ENCODE measurements at places on chromosomes 16 and 17.

- no peak for DNase-seq
Observed at GRCh38 chr16:12796498-12796897, 7.2 kb downstream of the CPPED1 start.

GRCh38 chr17:71260366-71260940 lies 860.4 kb upstream of the SOX9 start:
- no peak for DNase-seq

DNA sequence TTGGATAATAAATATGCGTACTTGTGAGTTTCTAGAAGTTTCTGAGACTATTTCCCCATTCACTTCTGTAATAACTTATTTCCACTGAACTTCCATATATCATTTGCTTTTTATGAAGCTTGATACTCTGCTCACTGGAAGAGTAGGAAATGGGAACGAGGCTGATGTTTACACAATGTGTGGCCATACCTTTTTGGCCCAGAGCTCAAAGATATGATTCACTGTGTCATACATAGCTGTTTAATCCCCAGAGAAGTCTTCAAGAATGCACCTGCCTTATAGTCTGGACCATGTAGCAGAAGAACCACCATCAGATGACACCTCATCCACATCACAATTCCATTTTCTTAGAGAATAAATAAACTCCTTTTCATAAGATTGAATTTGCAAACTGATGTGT lies 40.3 kb upstream of the TEKT3 start:
- no peak for DNase-seq

- no peak for DNase-seq
Observed at GRCh38 chr16:89364606-89365005, 125.8 kb downstream of the ANKRD11 start.

- DNase-seq: no peak
Observed at GRCh38 chr17:17947966-17948365, 24.2 kb downstream of the TOM1L2 start.

DNA sequence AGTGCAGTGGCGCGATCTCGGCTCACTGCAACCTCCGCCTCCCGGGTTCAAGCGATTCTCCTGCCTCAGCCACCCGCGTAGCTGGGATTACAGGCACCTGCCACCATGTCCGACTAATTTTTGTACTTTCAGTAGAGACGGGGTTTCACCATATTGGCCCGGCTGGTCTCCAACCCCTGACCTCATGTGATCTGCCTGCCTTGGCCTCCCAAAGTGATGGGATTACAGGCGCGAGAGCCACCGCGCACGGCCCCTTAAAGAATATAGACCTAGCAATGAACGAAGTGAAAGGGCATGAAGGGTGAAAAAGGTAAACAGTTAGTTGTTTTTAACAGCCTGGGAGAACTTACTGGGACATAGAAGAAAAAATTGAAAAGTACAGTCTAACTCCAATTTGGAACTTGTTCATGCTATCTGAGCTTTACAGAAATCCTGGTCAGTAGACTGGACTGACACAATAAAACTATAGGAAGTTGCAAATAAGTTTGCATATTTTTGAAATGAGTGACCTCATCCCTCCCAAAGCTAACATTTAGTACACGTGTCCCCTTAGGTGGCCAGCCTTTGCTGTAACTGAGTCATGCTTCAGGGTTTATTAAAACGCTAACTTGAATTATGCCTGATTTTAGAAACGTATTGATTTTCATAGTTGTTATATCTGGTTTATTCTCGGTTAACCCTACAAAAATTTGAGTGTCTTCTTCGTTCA lies 1.8 kb downstream of the COG1 start:
- no peak for DNase-seq

DNA sequence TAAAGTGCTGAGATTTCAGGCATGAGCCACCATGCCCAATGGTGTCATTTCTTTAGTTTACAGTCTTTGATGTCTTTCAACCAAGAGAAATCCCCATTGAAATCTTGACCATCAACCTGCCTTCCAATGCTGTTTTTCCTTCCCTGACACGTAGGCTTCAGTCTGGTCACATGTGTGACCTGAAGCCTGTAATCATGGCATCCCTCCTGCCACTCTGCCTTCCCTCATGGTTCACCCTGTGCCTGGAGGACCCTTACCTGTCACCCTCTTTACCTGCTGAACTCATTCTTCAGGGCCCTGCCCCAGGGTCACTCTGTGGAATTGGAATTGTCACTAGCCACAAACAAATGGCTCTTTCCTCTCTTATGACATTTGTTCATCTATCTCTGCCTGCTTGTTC lies 18.1 kb upstream of the ARHGAP23 start:
- DNase-seq: no peak

DNA sequence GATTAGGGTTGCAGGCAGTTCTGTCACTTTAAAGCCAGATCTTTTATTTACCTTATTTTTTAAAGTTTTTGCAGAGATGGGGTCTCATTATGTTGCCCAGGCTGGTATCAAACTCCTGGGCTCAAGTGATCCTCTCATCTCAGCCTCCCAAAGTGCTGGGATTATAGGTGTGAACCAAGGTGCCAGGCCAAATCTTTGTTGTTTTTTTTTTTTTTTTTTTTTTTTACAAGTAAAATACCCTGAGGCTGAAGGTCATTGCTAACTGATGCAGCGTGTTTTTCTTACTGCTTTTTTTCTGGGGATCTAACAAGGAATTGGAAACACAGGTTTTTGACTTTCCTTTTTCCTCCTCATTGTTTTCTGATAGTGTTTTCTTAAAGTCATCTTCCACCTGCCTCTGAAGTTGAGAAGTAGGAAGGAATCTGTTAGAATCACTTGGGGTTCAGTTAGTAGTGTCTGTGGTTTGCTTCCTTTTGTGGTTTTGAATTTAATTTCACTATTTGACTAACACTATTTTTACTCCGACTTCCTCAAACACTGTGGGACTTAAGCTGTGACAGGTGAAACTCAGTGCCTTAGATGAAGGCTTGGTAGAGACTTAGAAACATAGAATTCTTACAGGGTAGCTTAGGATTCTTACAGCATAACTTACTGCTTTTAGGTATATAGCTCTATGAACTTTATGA lies 22.2 kb downstream of the CLTC start:
- no peak for DNase-seq

DNA sequence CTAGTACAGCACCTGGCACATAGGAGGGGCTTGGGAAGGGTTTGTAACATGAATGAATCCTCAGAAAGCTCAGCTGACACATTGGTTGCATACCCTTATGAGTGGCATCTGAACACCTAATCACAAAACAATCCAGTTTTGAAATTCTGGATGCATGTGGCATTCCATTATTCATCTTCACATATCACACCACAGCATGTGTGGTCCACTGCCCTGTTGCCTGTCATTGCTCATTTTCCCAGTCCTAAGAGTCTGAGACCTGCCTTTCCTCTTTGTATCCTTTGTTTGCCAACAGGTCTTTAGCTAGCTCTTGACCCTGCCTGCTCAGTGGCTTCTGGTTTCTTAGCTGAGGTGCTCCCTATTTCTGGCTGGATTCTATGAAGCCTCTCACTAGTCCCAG lies 170.8 kb upstream of the ASIC2 start:
- DNase-seq: no peak

GRCh38 chr17:10744501-10745000 lies 14.7 kb upstream of the TMEM220 start:
- no peak for DNase-seq

- DNase-seq: no peak
Observed at GRCh38 chr16:67783353-67783725, 23.0 kb downstream of the RANBP10 start.

DNA sequence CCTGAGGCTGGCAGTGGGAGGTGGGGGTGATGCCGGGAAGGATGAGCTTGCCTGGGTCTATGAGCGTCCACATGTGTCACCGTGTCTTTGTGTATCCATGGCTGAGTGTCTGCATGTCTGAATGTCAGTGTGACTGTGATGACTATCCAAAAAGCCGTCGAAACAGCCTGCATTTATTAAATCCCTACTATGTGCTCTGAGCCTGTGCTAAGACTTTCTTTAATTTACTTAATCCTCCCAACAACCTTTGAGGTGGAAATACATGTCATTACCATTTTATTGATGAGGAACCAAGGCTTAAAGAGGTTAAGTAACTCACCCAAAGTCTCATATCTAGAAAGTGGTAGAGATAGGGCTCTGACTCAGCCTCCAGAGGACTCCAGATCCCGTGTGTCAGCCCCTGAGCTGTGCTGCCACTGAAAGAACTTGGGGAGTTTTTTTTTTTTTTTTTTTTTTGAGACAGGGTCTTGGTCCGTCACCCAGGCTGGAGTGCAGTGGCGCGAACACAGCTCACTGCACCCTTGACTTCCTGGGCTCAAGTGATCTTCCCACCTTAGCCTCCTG lies 20.0 kb downstream of the ARHGAP23 start:
- no peak for DNase-seq

GRCh38 chr17:76199469-76199868 lies 40.8 kb downstream of the RNF157 start:
- no peak for DNase-seq

DNA sequence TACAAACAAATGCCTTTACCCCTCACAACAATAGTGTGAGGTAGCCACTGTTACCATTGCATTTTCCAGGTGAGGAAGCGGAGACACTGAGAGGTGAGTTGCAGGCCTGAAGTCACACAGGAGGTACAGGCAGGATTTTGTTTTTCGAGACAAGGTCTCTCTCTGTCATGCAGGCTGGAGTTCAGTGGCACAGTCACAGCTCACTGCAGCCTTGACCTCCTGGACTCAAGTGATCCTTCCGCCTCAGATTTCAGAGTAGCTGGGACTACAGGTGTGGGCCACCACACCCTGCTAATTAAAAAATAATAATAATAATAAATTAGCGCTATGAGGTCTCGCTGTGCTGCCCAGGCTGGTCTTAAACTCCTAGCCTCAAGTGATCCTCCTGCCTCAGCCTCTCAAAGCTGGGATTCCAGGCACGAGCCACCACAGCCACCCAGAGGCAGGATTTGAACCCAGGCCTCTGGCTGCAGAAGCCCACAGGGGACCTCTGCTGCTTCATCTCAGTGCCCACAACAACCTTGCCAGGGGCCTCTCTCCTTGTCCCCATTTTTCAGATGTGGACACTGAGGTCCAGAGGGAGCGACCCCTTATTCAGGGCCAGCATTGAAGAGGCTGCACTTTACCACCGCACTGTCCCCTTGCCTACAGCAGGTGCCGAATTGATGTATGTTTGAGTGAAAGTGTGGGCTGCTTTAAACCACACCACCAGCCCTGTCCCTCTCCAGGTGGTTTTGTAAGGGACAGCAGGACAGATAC lies 16.0 kb upstream of the CIBAR2 start:
- DNase-seq: no peak

- DNase-seq: no peak
Observed at GRCh38 chr16:1116693-1117077, 20.6 kb upstream of the C1QTNF8 start.

DNA sequence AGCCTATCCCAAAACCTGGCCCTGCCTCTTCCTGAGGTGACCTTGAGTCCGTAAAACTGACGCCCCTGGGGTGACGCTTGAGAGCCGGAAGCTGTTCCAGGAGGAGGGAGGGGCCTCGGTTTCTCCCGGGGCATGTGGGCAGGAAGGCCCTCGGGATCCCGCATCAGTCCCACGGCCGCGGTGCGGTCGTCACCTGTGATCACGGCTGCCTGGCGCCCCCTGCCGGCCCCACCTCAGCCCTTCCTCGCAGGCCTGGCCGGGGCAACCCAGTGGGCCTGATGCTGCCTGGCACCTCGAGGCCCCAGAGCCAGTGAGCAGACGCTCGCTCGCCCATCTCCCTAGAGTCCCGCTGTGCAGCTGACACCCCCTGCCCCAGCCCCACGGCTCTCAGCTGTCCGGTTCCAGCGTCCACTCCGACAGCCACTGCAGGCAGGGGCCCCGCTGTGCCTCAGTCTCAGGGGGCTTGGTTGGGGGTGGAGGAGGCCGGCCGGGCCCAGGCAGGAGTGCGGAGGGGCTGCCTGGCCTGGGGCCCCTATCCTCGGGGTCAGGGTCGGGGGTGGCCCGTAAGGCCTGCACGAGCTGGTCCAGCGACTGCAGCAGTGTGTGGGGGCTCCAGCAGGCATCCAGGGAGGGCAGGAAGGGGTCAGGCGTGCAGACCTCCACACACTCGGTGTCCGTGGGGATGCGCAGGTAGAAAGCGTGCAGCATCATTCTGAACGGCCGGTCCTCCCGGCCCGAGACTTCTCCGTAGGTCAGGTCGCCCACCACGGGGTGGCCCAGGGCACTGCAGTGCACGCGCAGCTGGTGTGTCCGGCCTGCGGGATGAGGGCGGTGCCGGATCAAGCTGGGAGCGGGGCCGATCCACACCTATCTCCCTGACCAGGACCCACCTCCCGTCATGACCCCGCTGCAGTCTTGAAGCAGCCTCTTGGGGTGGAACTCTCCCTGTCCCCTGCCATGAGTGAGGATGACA lies 2.3 kb downstream of the RPUSD1 start:
- DNase-seq: peak; percentile 31

- no peak for DNase-seq
Observed at GRCh38 chr16:73053364-73054124, 5.6 kb upstream of the ZFHX3 start.

DNA sequence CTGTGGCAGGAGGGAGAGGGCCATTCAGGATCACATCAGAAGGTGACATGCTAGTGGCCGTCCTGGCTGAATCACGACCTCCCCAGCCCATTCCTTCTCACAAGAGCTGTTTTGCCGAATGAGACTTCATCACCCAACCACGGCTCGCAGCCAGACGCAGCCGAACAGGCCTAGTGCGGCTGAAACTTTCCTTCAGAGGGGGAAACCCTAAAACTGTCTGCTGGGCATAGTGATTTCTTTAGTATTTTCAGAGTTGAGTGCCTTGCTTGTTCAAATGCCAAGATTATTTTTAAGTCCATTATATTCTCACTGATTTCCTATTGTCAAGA lies 343.7 kb downstream of the CPPED1 start:
- DNase-seq: no peak

DNA sequence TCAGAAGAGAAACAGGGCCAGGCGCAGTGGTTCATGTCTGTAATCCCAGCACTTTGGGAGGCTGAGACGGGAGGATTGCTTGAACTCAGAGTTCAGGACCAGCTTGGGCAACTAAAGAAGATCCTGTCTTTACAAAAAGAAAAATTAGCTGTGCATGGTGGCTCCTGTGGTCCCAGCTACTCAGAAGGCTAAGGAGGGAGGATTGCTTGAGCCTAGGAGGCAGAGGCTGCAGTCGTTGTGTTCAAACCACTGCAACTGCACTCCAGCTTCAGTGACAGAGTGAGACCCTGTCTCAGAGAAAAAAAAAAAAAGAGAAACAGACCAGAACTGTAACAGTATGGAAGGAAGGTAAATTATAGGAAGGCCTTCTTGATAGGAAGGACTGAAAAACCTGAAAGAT lies 10.3 kb downstream of the ARL4D start:
- DNase-seq: no peak

DNA sequence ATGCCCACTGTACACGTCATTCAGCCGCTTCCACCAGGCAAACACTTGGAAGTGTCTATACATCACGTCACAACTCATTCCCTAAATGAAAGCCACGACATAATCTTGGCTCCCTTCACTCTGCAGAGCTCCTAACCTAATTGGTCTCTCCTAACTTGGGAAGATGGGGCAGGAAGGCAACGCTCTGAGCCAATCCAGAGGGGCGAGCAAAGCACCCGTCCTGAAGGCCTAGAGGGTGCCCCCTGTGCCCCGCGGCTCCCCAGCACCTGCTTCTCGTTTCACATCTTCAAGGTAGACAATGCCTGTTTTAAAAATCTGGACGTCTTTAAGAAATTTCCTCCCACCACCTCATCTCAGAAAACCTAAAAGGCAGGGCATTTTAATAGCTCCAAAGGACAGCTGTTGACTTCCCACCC lies 1.0 kb downstream of the CSNK2A2 start:
- no peak for DNase-seq
